ENCODE measurements at places on chromosomes 12 and 14.
A peak's percentile ranks its signal among the peaks of the same experiment; 100 is the strongest.

DNA sequence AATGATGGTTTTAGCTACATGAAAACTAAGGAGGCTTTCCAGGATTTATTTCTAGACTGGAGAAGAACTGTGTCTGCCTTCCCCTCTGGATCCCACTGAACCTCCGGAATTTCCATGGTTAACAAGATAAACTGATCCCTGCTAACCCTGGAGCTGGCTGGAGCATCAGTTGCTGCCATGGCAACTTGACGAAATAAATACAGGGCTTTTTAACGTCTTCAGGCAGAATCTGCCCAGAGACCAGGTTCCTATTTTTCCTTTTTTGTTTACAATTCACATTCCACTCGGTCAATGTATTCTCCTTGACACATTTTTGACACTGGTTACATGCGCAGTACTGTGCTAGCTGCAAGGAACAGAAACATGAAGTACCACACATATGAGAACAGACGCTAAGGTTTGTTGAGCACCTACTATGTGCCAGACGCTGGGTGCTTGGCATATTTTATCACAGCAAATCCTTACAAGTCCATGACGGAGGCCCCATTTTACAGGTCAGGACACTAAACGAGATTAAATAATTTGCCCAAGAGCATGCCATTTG is 1.7 kb downstream of the C14orf132 start:
- DNase-seq = no peak

- no peak for DNase-seq
Observed at GRCh38 chr14:83467811-83468210, 1934.2 kb upstream of the SEL1L start.

DNA sequence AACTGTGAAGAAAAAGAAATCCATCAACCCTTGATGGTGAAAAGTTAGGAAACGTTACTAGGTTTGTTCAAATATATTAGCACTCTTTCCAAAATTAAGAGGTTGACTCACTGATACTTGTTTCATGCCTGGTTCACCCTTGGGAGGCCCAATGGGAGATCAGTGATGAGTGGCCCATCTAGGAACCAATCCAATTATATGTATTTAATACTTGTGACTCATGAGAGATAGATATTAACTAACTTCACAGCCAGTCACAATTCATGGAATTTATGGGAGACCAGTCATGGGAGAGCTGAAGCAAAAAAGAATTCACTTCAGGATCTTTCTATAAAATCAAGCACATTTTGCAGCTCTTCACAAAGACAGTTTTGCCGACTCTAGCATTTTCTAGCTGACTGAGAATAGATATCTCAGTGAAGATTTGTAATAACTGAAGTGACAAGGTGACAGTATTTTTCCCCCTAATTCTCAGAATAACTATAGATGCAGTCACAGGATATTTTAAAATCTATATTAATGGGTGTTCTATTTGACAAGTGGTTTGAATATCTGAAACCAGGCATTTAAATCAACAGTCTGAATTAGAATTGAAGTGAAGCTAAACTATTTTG is 230.2 kb downstream of the EPS8 start:
- no peak for DNase-seq

DNA sequence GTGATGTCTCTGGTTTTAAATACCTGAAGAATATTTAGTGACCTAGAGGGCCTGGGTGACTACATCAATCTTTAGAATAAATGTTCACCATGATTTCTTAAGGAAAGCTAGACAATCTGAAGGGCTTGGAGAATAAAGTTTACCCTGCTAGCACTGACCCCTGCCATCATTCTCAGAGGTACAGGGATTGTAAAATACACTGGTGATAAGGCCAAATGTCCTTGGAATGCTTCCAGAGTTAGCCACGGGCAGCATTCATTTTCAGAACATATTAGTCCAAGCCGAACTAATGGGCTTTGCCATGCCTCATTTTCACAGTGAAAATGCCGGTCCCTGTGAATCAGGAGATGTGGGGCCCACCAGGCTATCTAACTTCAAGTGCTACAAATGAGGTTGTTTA is 1381.7 kb upstream of the SEL1L start:
- DNase-seq = no peak

GRCh38 chr14:36665887-36666415 is 4.3 kb downstream of the PAX9 start:
- DNase-seq = no peak

DNA sequence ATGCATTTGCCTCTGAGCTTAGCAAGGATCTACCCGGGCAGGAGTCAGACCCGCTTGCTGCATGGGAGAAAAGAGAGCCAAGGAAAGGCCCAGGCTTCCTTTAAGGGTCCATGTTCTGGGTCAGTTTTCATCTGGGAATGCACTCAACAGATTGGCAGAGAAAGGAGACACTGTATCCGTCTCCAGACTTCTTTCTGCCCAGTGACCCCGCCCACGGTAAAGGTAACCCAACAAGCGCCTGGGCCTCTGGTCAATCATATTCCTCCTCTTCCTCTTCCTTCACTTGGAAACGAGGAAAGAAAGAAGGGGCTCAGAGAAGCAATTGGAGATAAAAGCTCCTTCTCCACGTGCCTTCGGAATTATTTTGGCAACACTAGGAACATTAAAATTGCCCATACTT is 27.1 kb upstream of the TCP11L2 start:
- DNase-seq = no peak

DNA sequence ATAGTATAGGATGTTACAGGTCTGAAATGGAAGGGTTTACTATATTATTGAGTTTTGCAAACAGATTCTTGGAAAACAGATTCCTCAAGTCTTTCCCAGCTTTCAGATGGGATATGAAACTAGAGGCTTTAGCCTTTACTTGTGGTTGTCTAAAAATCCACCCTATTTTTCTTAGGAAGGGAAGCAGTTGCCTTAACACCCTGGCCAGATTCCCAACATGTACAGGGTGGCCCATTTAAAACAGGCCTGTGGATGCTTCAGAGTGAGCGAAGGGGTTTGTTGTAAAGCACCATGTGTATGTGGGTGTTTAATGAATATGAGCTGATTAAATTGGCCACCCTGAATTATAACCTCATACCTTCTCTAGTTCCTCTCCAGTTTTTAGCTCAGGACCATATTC is 415.9 kb downstream of the ZFP36L1 start:
- no peak for DNase-seq

DNA sequence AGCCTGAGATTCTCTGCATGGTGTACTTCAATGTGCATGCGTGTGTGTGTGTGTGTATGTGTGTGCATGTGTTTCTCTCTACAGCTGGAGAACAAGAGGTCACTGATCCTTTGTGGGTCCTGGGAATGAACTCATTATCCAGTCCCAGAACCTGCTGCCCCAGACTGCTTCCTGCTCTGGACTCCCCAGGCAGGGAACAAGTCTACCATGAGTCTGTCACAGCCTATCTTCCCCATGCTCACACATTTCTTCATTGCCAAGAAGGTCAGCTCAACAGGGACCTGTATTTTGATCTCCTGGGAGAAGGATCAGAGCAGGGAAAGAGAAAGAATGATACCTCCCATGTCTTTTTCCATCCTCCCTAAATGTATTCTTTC is 2.9 kb upstream of the AGAP2 start:
- no peak for DNase-seq

DNA sequence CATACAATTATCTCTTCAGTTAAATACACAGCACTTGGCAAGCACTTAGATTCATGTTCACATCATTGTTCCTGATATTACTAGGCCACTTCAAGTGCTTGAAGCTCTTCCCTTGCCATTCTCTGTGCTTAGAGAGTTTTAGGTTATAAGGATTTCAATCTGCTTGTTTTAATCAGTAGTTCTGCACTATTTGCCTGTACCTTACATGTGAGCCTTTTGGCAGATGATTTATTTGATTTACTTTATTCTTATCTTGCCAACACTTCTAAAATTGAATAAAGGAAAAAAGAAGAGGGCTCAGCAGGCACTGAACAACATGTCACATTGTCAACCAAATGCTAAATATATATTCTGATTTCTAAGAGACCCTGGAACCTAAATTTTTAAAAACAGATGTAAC is 363.8 kb upstream of the USP15 start:
- DNase-seq = no peak

DNA sequence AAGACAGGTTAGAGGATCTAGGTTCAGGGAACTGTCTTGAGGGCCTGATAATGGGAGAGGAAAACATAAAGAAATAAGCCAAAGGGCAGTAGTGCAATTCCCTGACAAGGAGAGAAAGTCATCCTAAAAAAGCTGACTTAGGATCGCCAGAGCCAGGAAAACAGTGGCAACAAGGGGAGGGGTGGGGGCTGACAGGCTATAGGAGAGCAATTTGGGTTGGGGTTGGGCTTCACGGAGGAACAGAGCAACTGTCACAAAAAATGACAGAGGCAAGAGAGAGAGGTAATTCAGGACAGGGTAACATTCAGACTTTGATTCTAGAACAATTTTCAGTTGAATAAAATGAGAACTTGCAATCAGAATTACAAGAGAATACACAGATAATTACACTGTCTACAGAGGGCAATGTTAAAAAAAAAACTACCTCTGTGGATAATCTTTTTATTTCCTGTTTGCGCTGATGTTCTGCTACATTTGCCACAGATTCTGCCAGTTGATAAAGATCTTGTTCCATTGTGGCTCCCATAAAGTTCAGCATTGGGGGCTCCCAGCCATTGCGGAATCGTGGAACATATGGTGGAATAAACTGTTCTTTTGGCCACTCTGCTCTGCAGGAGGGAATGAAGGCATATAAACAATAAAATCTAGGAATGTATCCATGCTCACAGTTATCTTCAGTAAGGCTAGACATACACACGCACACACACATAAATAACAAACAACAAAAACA is 138.6 kb downstream of the EPS8 start:
- no peak for DNase-seq

- DNase-seq = no peak
Observed at GRCh38 chr12:92721130-92721529, 18.3 kb downstream of the PLEKHG7 start.

GRCh38 chr12:26269562-26270284 is 74.3 kb downstream of the SSPN start:
- no peak for DNase-seq

DNA sequence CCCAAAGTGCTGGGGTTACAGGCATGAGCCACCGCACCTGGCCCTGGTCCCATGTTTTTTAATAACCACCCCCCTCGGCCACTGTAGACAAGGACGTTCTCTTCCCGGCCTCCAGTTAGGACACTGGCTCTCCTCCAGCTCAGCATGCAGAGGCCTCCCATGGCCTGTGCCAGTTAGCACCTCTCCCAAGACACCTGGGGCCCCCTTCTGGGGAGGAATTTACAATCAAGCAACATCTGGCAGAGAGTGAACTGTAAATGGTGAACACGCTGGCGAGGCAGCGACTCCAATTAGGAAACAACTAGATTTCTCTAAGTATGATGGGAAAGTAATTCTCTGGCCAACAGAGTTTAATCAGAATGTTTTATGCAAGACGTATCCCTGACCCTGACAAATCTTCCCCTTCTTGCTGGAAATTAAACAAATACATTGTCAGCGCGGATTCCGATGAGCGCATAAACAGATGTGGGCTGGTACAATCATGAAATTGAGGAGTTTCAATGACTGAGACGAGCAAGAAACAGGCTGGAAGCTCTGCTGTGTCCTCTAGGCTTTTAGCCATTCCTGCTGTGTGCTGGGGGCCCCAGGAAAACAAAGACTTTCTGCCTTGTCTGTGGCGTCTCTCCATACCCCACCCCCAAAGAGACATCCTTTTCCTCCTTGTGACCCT is 61.7 kb upstream of the DLK1 start:
- DNase-seq = peak; percentile 67

DNA sequence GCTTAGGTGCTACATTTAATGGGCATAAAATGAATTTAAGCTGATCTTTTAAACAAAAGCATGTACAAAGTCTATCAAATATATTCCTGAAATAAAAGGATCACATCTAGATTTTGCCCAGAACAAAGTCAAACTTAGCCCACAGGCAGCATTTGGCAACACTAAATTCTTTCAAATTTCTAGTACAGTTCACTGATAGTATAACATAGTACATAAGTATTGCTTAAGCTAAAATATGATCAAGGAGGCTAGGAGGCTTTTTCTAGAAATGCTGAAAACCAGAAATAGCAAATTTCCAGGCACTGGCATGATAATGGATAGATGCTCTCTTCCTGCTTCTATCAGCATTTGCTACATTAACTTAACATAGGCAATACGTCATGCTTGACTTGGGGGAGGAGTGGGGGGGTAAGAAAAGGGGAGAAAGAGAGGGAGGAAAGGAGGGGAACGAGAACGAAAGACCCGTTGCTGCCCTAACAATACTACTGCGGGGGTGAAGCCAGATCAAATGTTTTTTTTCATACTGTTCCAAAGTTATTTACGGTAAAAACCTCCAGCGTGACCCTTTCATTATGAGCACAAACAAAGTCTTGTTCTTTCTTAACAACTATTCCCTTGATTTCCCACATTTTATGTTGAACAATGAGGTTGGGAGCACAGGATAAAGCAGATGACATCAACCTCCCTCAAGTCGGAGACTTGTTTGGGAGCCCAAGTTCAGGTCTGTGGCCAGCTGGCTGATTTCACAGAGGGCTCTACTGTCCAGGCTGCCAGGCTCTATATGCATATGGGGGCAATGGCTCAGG is 10.6 kb downstream of the TMED10 start:
- DNase-seq = peak; percentile 62

- DNase-seq = no peak
Observed at GRCh38 chr12:15627995-15628945, 160.9 kb downstream of the EPS8 start.

GRCh38 chr12:100499416-100499815 is 25.8 kb downstream of the NR1H4 start:
- no peak for DNase-seq

DNA sequence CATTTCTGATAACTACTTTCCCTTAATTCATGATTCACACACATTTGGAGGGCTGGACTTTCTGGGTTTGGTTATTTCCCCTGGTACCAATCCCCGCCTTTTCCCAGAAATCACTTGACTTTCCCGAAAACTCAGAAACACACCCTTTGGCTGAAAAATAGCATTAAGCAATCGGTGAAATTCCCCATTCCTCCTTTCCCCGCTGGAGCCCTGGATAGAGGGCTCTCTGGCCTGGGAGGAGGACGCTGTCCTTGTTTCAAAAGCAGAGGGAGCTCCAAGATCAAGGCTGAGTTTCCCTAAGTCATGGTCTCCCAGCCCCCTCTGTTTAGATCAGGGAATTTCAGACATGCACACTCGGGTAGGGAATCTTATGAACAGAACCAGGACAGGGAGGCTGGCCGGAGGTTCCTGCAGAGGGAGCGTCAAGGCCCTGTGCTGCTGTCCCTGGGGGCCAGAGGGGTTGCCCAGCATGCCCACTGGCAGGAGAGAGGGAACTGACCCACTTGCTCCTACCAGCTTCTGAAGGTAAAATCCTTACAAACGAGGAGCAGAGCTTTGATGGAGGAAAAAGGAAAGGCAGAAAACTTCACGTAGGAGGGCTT is at the start of gene C1S:
Gene C1S (plus strand): TSS at position 366 of the 602 bp plus-strand sequence. CDS start 1,195 bp downstream, outside the sequence.
- peak; percentile 81 for DNase-seq

- DNase-seq = no peak
Observed at GRCh38 chr12:4135919-4136605, 137.5 kb upstream of the CCND2 start.

GRCh38 chr12:104966677-104967076 is 8.6 kb upstream of the SLC41A2 start:
- DNase-seq = no peak

GRCh38 chr12:57716305-57716704 is 22.2 kb downstream of the AGAP2 start:
- DNase-seq = no peak

GRCh38 chr14:69701291-69701690 is 65.7 kb upstream of the SRSF5 start:
- no peak for DNase-seq

Measured in testis (tissue), 5 donors.